Stomach (tissue), 19 donors: ENCODE measurements at places on chromosomes 1 and 21. TPM values are rescaled to one million over a fixed set of nuclear protein-coding genes. Genes with fewer than 3 reads are reported as not detected.

- DNase-seq, result no peak
These were observed 19.6 kb upstream of the SDC3 start for GRCh38 chr1:30928171-30928570.

- DNase-seq, result no peak
These were observed 757 bp upstream of the SEMA4A start for GRCh38 chr1:156152628-156153027.

GRCh38 chr1:102191723-102192122, 195.0 kb upstream of the OLFM3 start:
- no peak for DNase-seq

DNA sequence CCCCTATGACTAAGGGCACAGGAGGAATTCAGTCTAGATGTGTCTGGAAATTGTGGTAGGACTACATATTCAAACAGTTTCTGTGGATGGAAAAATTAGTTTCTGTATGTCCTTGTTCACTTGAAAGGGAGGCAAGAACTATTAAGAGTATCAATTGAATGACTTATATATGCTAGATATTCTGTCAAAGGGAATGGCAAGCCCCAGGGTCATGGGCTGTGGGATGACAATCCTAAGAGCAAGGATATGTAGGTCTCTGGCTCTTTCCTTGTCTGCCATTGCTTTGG, 383.5 kb upstream of the B3GALT2 start:
- DNase-seq, result no peak

The OR2L2 gene
- total RNA-seq, result not detected

- DNase-seq, result peak; percentile 40
These were observed 69.8 kb downstream of the TNR start for GRCh38 chr1:175673371-175674150.

GRCh38 chr1:184843732-184844495, 89.3 kb upstream of the EDEM3 start:
- DNase-seq, result peak; percentile 58

DNA sequence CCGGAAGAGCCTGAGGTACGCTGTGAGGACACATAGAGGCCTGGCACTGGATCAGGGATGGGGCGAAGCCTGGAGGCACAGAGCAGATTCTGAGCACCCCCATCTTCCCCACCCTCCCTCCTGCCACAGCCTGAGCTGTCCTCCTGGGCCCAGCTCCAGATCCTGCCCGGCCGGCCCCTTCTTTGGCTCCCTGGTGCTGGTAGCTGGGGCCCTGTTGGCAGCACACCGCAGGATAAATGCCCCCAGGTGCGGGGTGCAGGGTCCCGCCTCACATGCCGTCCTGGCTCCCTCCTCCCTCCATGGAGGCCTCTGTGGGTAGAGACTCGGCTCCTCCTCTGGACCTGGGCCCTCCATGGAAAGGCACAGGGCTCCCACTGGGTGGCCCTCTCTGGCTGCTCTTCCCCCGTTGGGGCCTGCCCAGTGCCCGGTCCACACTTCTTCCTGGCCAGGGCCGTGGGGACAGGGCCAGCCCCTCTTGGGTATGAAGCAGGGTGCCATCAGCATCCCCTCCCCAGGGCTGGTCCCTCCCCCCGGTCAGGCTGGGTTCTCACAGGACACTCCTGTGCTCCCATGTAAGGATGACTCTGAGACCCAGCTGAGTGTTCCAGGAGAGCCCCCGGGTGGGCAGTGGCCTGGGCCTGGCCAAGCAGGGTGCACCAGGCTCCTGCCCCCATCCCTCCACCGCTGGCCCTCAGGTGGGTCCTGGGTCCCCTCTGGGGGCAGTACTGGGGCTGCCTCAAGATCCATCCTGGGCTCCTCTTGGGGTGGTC, 1.1 kb upstream of the OBSCN start:
- no peak for DNase-seq

The RGS13 gene
- 0.73 TPM for total RNA-seq

DNA sequence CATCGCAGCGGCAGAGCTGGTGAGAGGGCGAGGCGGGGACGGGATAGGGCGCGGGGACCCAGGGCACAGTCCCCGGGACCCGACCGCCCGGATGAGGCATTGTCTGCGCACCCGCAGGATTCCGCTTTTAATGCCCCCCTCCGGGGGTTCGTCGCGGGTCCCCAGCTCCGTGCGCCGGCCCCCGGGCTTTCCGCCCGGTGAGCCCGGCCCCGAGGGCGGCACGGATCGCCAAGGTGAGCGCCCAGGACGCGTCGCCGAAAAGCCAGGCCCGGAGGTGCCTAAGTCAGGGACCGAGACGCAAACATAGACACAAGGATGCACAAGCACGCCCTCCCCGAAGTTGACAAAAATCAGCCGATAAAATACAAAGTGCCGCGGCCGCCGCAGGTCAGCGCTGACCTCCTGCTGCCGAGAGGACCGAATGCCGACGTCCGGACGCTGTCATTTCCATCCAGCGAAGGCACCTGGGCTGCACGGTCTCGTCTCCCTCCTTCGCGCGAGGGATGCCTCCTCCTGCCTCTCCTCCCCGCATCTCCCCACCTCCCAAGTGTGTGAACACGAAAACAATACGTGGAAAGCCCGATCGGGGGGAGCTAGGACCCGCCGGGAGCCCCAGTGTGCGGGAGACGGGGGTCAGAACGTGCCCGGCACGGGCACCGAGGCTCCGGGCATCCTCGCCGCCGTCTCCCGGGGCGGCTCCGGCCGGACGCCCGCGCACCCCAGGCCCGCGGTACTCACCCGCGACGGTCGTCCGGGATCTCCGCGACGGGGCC, 101.1 kb upstream of the SOD1 start:
- DNase-seq, result peak; percentile 73

The CRP gene
- not detected for total RNA-seq

DNA sequence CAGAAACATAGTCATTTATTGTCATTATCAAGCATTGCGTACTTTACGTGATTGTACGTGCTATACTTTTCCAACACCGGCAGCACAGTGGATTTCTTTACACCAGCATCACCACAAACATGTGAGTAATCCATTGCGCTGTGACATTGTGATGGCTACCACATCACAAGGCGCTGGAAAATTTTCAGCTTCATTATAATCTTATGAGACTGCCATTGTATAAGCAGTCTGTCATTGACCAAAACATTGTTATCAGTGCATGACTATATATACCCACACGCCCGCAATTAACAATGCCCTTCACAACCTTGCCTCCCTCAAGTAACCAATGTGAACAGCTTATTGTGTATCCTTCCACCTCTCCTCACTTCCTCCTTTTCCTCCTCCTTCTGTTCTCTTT, 137.6 kb downstream of the ZZZ3 start:
- DNase-seq, result no peak

GRCh38 chr1:153389973-153390879, 647 bp downstream of the S100A8 start:
- DNase-seq, result no peak

The TMPRSS2 gene
- 329 TPM for total RNA-seq

The RIMS3 gene
- total RNA-seq, result 2.8 TPM

- DNase-seq, result no peak
These were observed 222.3 kb downstream of the TPR start for GRCh38 chr1:186152620-186153239.

- peak; percentile 36 for DNase-seq
These were observed 25.0 kb downstream of the LRRC8C start for GRCh38 chr1:89657886-89658285.

DNA sequence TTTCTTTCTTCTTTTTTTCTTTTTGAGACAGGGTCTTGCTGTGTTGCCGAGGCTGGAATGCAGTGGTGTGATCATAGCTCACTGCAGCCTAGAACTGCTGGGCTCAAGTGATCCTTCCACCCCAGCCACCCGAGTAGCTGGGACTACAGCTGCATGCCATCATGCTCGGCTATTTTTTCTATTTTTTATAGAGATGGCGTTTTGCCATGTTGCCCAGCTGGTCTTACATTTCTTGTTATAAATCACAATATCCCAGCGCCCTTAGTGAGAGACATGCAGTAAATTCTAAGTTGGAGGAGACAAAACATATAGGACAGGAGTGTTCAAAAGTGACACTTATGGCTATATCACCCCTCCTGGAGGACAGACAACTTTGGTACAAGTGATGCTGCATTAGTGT, 31.3 kb upstream of the ACTN2 start:
- peak; percentile 19 for DNase-seq

- peak; percentile 73 for DNase-seq
These were observed 6.8 kb downstream of the TENT5C start for GRCh38 chr1:117612517-117613248.

DNA sequence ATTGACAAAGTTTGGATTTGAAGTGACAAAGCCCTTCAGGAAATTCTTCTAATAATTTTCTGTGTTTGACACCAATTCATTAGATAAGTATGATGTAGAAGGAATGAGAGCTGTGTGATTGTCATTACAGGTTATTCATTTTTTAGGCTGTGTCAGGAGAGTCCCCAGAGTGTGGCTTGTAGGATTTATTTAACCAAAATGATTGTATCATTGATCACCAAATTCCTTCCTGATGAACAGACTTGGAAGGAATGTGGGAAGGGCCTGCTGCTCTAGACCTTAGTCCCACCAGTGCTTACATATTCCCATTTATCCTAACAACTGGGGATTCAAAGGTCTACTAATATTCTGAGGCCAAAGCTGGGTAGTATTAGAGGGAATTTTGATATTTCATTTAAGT, 383.3 kb upstream of the KAZN start:
- DNase-seq, result no peak

GRCh38 chr21:41832596-41833496, 46.3 kb downstream of the PRDM15 start:
- no peak for DNase-seq

DNA sequence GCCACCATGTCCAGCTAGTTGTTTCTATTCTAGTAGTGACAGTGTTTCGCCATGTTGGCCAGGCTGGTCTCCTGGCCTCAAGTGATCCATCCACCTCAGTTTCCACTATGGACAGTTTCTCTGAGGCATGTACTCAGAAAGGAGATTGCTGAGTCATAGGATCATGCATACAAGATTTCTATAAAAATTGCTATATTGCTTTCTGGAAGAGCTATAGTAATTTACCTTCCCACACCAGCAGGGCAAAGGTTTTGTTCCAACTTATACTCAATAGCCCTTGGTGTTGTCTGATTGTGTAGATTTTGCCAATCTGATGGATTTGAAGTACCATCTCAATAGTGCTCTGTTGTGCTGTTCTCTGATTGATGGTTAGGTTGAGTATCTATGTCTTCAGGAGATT, 15.6 kb upstream of the ATP1A1 start:
- no peak for DNase-seq

GRCh38 chr1:9374748-9375341, 82.2 kb downstream of the SPSB1 start:
- DNase-seq, result no peak

GRCh38 chr1:153617663-153618062, 1.5 kb upstream of the S100A14 start:
- peak; percentile 85 for DNase-seq

The MYOC gene
- 7.0 TPM for total RNA-seq

The THEM5 gene
- not detected for total RNA-seq

The F13B gene
- not detected for total RNA-seq

DNA sequence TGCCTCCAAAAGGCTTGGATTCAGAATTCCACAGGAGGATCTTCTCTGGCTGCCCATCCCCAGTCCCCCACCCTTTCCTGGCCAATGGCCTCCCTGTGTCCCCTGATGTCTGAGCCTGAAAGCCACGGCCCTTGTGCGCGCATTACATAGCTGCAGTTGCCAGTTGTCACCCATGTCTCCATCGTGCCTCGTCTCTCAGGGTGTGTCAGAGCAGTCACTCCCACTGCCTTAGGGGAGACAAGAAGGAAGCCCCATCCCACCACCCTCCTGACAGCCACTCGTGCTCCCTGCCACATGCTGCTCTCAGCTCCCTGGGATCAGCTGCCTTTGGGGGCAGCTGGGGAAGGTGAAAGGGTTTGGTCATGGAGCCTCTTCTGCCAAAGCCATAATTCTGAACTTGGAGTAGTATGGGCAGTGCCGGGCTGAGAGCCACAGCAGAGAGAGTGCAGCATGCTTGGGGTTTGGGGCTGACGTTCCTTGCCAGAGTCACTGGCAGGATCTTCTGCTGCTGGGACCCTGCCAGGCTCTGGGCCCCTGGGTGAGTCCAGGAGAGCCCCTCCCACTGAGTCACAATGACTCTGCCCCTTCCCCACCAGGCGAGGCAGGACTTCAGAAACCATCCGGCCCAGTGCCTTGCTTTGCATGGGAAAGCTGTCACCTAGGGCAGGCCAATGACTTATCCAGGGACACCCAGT, 285.9 kb upstream of the VAMP3 start:
- no peak for DNase-seq

GRCh38 chr1:220315070-220315839, 43.0 kb upstream of the RAB3GAP2 start:
- DNase-seq, result no peak

The FAM151A gene
- not detected for total RNA-seq

GRCh38 chr1:44553771-44554170, 120.5 kb downstream of the TMEM53 start:
- DNase-seq, result no peak

The KRTAP12-4 gene
- total RNA-seq, result not detected

DNA sequence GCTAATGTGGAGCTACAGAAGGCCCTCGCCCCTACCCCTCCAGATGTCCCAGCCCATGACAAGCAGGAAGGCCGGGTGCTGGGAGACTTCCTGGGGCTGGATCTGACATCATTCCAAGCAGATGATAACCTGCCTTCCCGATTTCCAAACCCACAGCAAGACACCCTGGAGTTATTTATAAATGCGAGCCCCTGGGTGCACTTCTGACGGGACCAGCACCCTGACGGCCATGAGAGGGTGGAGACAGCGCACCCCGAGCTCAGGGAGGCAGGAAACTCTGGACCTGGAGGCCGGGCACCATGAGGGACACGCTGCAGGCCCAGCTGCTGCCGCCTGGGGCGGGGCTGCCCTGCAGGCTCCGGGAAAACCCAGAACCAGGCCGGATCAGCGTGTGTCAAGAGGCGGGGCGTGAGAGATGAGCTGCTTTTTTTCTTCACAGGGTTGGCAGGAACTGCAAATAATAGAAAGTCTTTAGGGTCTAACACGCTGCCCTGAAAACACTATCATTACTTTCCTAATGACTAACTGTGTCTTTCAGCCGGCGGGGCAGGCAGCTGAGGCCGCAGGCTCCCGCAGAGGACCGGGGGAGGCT, 2.5 kb upstream of the PCBP3 start:
- peak; percentile 63 for DNase-seq

DNA sequence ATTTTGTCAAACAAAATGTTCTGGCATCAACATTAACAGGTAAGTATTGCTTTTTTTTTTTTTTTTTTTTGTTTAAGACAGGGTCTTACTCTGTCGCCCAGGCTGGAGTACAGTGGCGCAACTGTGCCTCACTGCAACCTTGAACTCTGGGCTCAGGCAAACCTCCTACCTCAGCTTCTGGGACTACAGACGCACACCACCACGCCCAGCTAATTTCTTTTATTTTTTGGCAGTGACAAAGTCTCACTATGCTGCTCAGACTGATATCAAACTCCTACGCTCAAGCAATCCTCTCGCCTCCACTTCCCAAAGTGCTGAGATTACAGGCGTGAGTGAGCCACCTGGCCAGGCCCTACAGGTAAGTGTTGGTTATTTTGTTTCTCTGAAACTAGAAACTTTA, 2.4 kb downstream of the TUT4 start:
- DNase-seq, result peak; percentile 7

GRCh38 chr1:175864183-175864582, 120.8 kb upstream of the TNR start:
- DNase-seq, result no peak

The GPR137B gene
- 13.3 TPM for total RNA-seq

The RAB42 gene
- total RNA-seq, result 2.8 TPM
